ENCODE measurements at places on chromosomes 2 and 18. TPM values are rescaled to one million over a fixed set of nuclear protein-coding genes. Genes with fewer than 3 reads are reported as not detected.

Gene FIGLA
- total RNA-seq = not detected

Gene TRAPPC12
- 95.0 TPM for total RNA-seq

Gene CYP26B1
- 4.8 TPM for total RNA-seq

Gene POLR1B
- 12.9 TPM for total RNA-seq

Gene C2orf92
- 2.6 TPM for total RNA-seq

DNA sequence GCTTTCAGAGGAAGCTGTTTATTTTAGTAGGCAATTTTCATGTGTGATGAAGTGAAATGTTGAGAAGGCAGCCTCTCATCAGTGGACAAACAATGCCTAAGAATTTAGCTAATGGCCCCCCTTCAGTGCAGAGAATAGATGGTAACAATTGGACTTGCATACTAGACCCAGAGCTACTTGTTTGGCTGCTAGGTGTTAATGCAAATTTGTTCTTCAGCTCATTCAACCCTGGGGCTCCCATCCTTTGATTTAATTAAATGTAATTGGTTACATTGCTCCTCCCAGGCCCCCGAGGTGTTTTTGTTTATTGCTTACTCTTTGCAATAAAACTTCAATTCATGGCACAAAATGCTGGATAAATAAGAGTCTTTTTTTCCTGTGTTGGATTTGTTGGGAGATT is 68.6 kb downstream of the CAMKMT start:
- H3K36me3 ChIP-seq = no peaks in the 10 kb centered on the region
- H3K4me1 ChIP-seq = no peaks in the 10 kb centered on the region
- H3K27me3 ChIP-seq = no peaks in the 10 kb centered on the region

GRCh38 chr18:73880387-73880786 is 267.2 kb downstream of the FBXO15 start:
- no peaks in the 10 kb centered on the region for H3K4me1 ChIP-seq
- DNase-seq = no peak
- no peaks in the 10 kb centered on the region for H3K36me3 ChIP-seq
- no peak overlapping the region for H3K27ac ChIP-seq

GRCh38 chr2:40488927-40489677 is 37.2 kb upstream of the SLC8A1 start:
- peak overlapping the region; percentile 85 for H3K27ac ChIP-seq
- no peaks in the 10 kb centered on the region for H3K27me3 ChIP-seq
- no peaks in the 10 kb centered on the region for H3K36me3 ChIP-seq
- peaks cover 56% of the 10 kb centered on the region for H3K4me1 ChIP-seq
- DNase-seq = no peak

- H3K4me1 ChIP-seq = peaks cover 20% of the 10 kb centered on the region
- no peak within 1 kb of the TSS for H3K27ac ChIP-seq
- peak; percentile 85 for DNase-seq
- peaks cover 63% of the 10 kb centered on the region for H3K27me3 ChIP-seq
- H3K4me3 ChIP-seq = peak within 1 kb of the TSS; percentile 35
Observed at GRCh38 chr2:14632133-14632936, at the start of gene LRATD1. Gene LRATD1 (plus strand): TSS chr2:14632717. CDS start chr2:14633980, 1,263 bp downstream.

- no peak for DNase-seq
- no peaks in the 10 kb centered on the region for H3K36me3 ChIP-seq
- no peak overlapping the region for H3K4me3 ChIP-seq
- no peaks in the 10 kb centered on the region for H3K27me3 ChIP-seq
- H3K27ac ChIP-seq = no peak overlapping the region
Observed at GRCh38 chr2:29632018-29632417, 289.4 kb downstream of the ALK start.

- no peak overlapping the region for H3K4me3 ChIP-seq
- peak overlapping the region; percentile 81 for H3K27ac ChIP-seq
- H3K36me3 ChIP-seq = no peaks in the 10 kb centered on the region
- no peak for DNase-seq
- H3K4me1 ChIP-seq = peaks cover 44% of the 10 kb centered on the region
Observed at GRCh38 chr2:158718851-158719250, 76.3 kb upstream of the DAPL1 start.

- no peak overlapping the region for H3K4me3 ChIP-seq
- peaks cover 20% of the 10 kb centered on the region for H3K4me1 ChIP-seq
- H3K27ac ChIP-seq = no peak overlapping the region
Observed at GRCh38 chr18:75639472-75639831, 211.9 kb upstream of the SMIM21 start.

DNA sequence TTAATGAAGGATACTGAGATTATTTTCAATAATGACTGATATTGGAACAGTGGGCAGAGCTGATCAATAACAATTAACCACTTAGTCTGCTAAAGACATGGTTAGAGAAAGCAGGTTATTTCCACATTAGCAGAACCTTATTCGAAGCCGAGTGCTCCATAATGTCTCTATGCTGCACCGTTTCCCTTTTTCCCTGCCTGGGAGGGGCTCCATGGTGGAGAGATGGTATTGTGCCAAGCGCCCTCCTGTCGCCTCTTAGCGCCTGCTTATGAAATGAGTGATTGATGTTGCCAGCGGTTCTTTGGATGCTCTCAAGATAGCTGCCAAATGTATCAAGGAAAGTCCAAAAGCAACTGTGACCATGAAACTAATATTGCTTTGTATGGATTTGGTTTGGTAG is 34.6 kb upstream of the INSIG2 start:
- no peaks in the 10 kb centered on the region for H3K36me3 ChIP-seq
- DNase-seq = no peak
- H3K27ac ChIP-seq = no peak overlapping the region
- H3K4me1 ChIP-seq = no peaks in the 10 kb centered on the region
